ENCODE measurements at places on chromosomes 7 and 10.

- DNase-seq: no peak
Measured at GRCh38 chr10:32149252-32149955, 93.2 kb upstream of the KIF5B start.

GRCh38 chr7:73864981-73865711, 4.2 kb downstream of the TMEM270 start:
- no peak for DNase-seq

GRCh38 chr7:11710377-11710776, 121.6 kb downstream of the THSD7A start:
- DNase-seq: no peak

DNA sequence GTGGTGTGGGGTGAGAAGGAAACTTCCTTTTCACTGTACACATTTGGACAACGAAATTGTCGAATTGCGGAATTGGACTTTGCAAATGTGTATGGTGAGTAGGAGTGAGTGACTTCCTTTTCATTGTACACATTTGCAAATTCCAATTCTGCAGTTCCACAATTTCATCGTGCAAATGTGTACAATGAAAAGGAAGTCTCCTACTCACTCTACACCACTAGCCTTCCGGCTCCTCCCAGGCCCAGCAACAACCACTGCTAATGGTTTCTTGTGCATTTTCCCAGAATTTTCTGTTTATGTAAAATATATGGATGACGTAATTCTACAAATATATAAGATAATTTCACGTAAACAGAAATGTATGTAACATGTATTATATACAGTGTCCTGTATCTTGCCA, 118.5 kb downstream of the ARL4A start:
- DNase-seq: no peak

- no peak for DNase-seq
Measured at GRCh38 chr10:35225204-35225603, 98.6 kb downstream of the CREM start.

DNA sequence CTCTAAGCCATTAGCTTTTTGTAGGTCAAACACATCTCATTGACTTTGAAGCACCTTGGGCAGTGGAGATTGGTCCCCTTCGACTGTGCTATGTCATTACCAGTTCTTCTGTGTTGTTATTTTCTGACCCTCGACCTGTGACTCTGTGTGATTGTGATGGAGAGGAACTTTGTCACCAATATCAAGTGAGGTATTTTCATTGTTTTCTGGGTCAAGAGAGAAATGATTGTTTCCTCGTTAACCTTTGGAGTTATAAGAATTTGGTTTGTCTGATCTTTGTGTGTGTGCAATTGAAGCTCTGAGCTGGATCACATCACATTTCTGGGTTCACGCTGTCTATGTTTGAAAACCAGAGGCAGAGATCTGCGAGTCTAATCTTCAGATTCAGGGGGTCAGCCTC, 432.2 kb upstream of the KLF6 start:
- DNase-seq: no peak

DNA sequence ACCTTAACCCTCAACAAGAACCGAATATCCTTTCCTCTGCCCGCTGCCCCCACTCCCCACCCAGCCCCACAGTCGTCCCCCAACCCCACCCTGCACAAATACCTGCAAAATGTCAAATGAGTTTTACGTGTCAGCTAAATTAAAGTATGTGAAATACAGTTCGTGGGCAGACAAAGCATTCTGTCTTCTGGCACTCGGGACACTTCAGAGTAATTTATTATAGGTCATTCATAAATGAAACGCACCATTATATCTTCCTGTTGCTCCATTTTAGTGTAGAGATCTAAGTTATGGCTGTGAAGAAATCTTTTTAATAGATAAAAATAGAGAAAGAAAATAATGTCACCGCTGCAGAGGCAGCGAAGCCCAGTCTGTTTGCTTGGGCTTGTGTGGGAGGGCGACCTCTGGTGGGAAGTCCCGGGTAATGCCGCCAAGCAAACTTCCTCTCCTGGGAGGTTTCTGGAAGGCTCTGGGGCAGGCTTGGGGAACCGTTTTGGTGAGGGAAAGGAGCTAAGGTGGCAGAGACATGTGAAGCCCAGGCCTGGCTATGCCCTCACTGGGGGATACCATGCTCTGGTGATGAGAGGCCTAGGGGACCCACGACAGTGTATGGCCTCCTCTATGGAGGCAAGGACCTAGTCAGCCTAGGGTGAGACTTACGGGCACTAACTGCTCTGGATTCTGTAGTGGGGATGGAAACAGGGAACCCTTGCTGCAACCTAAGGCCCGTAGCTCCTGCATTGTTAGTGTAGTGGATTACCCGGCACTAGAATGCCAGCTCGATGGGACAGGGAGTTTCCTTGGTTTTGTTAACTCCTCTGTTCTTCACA, 604.9 kb downstream of the LRMDA start:
- DNase-seq: peak; percentile 82

DNA sequence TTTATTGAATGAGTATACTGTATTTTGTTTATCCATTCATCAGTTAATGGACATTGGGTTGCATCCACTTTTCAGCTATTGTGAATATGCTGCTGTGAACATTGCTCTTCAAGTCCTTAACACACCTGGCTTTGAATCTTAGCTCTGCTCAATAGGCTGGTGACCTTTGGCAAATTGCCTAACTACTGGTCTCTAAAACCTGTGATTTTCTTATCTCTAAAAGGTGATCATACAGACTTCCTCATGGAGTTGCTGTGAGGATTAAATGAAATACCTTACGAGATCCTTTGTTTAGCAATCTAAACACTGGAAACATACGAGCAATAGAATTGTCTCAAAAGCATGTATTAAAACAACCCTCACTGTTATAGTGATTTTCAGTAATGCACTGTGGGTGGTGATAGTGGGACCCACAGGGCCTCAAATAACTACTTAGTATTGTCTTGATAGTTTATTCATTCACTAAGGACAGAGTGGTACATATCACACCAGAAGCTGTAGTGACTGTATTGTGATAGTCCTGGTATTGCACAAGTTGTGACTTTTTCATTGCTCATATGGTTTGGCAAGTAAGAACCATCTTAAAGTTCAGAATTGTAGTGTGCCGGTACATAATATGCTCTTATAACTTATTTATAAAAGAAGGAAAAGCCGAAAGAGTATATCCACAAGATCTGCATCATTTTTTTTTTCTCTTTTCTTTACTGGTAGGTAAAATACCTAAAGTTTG, 257.6 kb downstream of the EXOC4 start:
- DNase-seq: no peak

DNA sequence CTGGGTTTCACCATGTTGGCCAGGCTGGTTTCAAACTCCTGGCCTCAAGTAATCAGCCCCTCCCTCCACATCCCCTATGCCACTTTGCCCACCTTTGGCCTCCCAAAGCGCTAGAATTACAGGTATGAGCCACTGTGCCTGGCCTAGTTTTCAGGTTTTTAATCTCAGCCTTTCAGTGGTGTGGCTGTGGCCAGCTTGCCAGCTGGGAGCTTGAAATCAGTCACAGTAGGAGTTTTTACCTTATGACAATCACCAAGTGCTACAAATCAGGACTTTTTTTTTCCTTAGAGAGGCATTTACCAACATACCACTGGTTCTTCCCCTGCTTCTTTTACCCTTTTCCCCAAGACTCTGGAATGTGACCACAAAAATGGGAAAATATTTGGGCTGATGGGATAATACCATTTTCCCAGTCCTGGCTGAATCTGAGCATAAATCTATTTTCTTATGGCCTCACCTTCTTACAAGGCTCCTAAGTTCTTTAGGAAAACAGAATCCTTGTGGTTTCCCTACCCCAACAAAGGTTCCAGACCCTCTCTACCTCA, 6.2 kb downstream of the STEAP4 start:
- DNase-seq: no peak

- no peak for DNase-seq
Measured at GRCh38 chr10:121130382-121130781, 279.2 kb downstream of the WDR11 start.

- DNase-seq: no peak
Measured at GRCh38 chr7:74312418-74313028, 23.3 kb downstream of the CLIP2 start.

DNA sequence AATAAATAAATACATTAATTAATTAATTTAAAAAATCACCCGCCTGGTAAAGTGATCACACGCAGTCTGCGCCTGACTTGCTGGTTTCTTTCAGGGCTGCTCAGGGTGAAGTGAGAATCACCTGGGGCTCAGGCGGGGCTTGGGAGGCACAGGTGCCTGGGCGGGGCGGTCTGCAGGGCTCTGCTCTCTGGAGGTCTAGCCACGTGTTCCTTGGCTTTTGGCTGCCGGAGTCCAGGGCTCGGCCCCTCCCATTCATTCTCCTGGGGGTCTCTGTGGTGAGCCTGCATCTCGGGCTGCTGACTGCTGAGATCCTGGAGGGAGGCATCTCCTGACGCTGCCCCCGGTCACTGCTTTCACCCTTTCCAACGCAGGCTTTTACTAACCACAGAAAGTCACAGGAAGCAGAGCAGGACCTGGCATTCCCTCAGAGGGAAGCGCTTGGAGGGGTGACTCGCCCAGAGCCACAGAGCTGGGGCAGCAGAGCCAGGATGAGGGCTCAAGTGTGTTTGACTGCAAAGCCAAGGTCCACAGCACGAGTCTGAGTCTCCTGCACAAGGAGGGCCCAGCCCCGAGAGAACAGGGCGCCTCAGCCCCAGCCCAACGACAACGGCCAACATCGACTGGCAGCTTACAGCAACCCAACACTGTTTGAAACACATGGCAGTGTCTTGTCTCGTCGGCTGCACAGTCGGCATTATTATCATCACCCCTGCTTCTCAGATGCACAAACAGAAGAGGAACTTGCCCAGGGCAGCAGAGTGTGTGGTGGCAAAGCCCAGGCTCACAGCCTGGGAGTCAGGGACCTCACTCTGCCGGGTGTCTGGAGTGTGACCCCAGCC, 22.4 kb upstream of the MNX1 start:
- no peak for DNase-seq

DNA sequence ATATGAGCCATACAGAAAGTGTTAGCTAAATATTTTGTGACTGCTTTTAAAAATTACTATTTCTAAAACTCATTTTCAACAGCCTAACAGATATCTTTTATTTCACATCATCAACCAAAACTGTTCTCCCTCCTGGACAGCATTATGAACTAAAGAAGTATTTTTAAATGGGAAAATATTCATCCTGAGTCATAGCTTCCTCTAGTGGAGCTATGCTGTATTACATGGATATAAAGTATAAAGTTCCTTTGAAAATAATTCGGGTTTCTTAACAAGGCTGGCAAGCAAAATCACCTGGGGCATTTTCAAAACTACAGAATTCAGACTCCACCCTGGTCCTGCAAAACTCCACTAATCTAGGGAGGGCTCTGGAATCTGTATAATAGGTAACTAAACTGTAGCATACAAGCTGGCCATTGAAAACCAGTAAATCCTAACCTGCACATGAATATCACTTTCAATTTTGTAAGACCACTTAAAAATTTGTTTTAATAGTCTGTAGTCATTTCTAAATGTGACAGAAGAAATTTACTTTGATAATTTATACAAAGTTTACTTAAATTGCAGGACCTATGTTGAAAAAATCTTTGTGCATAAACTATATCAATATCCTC, 53.5 kb downstream of the SCIN start:
- no peak for DNase-seq

GRCh38 chr10:117653170-117653515, 110.6 kb downstream of the EMX2 start:
- no peak for DNase-seq

DNA sequence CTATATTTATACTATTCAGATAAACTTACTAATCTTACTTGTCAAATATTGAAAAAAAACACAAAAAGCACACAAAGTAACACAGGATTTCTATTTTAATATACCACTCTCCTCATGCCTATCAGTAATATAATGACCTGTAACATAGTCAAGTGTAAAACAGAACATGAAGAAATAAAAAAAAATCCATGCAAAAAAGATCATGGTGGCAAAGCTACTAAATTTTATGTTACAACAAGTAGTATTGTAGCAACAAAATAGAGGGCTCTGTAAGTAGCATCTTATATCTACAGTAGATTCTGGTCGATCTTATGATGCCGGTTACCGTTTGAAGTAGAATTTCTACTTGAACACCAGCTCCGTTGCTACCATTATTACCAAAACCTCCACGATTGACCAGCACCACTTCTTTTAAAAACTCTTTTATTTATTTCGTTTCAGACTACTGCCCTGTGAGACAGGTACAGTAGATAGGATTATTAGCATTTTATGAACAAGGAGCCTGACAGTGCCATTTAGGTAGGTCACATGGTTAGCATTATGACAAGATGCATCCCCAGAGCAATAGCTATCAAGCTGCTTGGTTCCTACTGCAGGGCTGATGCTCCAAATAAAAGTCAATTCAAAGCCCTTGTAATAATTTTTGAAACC, 2.1 kb downstream of the CPED1 start:
- DNase-seq: no peak

GRCh38 chr7:139682136-139683013, 95.4 kb downstream of the HIPK2 start:
- DNase-seq: no peak

DNA sequence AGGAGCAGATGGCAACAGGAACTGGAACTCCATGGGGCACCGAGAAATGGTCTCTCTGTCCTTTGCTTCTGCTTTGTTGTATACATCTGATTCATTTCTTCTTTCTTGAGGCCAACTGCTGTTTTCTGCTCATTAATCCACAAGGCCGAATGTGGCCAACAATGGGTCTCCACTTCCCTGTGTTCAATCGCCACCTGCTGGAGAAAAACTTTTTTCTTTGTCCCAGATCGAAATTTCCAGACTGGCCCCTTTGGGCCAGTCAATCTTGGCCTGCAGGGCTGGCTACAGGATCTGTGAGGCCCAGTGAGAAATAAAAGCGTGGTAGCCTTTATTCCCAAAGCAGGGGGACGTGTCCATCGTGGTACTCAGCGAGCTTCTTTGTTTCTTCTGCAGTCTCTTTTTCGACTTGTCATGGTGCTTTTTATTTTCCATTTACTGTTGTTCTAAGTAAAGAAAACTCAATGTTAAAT, 58.8 kb downstream of the PARP12 start:
- peak; percentile 72 for DNase-seq

DNA sequence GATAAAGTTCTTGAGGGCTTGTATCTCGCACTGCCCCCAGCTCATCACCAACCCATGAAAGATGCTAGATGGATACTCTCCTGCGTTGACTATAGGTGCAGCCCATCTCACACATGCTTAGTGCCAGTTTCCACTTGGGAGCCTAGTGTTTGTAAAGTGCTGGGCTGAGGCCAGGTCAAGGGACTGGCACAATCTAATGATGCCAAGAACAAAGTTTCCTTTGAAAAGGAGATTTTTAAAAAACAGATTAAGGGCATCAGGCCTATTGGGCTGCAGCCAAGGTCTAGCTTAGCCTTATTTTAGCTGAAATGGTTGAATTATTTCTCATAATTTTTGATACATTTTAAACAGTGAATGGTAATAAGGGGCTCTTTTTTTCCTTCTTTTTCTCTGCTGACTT, 259.0 kb downstream of the ADRA2A start:
- DNase-seq: no peak
